ENCODE measurements at places on chromosomes 6 and 20. TPM values are rescaled to one million over a fixed set of nuclear protein-coding genes. Genes with fewer than 3 reads are reported as not detected.

TRAPPC3L gene
- total RNA-seq: not detected

RUNX2 gene
- 0.92 TPM for total RNA-seq

C2 gene
- 2.7 TPM for total RNA-seq

MYLK4 gene
- total RNA-seq: 15.5 TPM

RCAN2 gene
- 26.2 TPM for total RNA-seq

APOBEC2 gene
- 93.9 TPM for total RNA-seq

GRCh38 chr20:39799366-39799965, 837.3 kb downstream of the DHX35 start:
- DNase-seq: no peak
- no peak overlapping the region for H3K4me3 ChIP-seq
- H3K27ac ChIP-seq: no peak overlapping the region
- no peaks in the 10 kb centered on the region for H3K27me3 ChIP-seq
- no peaks in the 10 kb centered on the region for H3K36me3 ChIP-seq

DNA sequence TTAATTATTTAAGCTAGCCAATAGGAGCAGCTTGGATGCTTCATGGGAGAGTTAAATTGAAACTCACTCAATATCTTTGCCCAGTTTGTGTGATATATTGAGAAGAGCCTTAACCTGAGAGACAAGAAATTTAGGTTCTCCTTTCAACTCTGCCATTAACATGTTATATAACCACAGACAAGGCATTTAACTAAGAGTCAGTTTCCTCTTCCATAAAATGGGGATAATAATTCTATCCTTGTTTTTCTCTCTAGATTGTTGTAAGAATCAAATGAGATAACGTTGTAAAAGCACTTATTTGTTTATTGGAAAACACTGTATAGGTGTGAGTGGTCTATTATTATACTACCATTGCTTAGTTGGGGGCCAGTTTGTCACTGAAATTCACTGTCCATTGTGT, 7.8 kb downstream of the ACSS2 start:
- peaks cover 35% of the 10 kb centered on the region for H3K4me1 ChIP-seq
- DNase-seq: no peak
- no peaks in the 10 kb centered on the region for H3K27me3 ChIP-seq

DNA sequence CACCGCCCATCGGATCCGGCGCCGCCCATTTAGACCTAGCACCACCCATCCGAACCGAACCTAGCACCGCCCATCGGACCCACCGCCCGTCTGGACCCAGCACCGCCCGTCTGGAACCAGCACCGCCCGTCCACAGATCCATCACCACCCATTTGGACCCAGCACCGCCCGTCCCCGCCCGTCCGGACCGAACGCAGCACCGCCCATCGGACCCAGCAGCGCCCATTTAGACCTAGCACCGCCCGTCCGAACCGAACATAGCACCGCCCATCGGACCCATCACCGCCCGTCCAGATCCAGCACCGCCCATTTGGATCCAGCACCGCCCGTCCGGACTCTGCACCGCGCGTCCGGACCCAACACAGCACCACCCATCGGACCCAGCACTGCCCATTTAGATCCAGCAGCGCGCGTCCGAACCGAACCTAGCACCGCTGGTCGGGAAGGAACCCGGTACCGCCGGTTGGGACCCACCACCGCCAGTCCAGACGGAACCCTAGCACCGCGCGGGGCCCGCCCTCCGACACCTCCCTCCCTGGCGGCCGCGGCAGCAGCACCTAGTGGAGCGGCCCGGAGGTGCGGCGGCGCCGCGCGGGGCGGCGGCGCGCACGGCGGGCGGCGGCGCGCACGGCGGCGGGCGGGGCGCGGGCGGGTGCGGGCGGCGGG, 348 bp upstream of the AFDN start:
- peak overlapping the region; percentile 78 for H3K4me3 ChIP-seq
- peak; percentile 49 for DNase-seq
- peak overlapping the region; percentile 56 for H3K27ac ChIP-seq
- H3K27me3 ChIP-seq: no peaks in the 10 kb centered on the region

DNA sequence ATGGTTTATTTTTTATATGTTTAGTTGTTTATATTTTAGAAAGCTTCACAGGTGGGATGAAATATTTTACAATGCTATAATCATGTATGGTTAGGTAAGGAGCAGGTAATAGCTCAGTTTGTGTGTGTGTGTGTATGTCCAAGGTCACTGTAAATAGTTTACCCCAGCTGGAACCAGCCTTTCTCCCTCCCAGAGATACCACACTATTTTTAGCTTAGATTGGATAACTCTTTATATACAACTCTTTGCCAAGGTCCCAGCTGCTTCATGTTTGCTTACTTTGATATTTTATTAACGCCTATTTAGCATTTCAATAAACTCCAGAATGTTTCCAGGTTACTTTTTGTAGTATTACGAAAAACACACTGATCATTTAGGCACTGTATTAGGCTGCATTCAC, 1.8 kb upstream of the PEX7 start:
- no peaks in the 10 kb centered on the region for H3K36me3 ChIP-seq
- no peak overlapping the region for H3K27ac ChIP-seq
- H3K4me1 ChIP-seq: peaks cover 27% of the 10 kb centered on the region
- H3K4me3 ChIP-seq: no peak overlapping the region

- no peak overlapping the region for H3K4me3 ChIP-seq
- no peaks in the 10 kb centered on the region for H3K27me3 ChIP-seq
- no peaks in the 10 kb centered on the region for H3K4me1 ChIP-seq
- H3K27ac ChIP-seq: no peak overlapping the region
- H3K36me3 ChIP-seq: no peaks in the 10 kb centered on the region
Observed at GRCh38 chr6:23334360-23334759, 765.0 kb downstream of the HDGFL1 start.

GRCh38 chr20:52789716-52790115, 182.4 kb upstream of the TSHZ2 start:
- no peak overlapping the region for H3K4me3 ChIP-seq
- H3K36me3 ChIP-seq: no peaks in the 10 kb centered on the region
- H3K27me3 ChIP-seq: no peaks in the 10 kb centered on the region
- no peak overlapping the region for H3K27ac ChIP-seq
- H3K4me1 ChIP-seq: no peaks in the 10 kb centered on the region

DNA sequence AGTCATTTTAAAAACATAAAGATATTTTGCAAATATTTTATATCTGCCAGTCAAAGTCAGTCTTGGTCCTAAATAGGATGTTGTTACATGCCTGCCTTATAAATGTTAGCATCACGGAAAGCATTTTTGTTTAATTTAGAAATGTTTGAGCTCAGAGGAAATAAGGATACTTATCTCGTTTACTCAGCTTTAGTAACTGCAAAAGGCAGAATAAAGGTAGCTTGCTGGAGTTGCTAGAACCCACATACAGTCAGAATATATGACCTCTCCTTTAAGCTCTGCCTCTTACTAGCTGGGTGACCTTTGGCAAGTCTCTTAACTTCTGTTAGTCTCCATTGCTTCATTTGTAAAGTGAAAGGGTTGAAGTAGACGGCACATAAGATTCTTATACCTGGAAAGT, 867.3 kb downstream of the KIF16B start:
- no peak overlapping the region for H3K27ac ChIP-seq
- no peaks in the 10 kb centered on the region for H3K36me3 ChIP-seq
- H3K4me3 ChIP-seq: no peak overlapping the region
- H3K4me1 ChIP-seq: no peaks in the 10 kb centered on the region
- DNase-seq: no peak

GRCh38 chr6:108711826-108712225, 136.4 kb upstream of the ARMC2 start:
- no peaks in the 10 kb centered on the region for H3K27me3 ChIP-seq
- no peak for DNase-seq
- no peaks in the 10 kb centered on the region for H3K36me3 ChIP-seq
- H3K4me1 ChIP-seq: peaks cover 13% of the 10 kb centered on the region

- H3K27ac ChIP-seq: peak overlapping the region; percentile 19
- H3K27me3 ChIP-seq: no peaks in the 10 kb centered on the region
- DNase-seq: no peak
Observed at GRCh38 chr20:46085179-46085851, 4.4 kb downstream of the NCOA5 start.
